ENCODE measurements at places on chromosomes 11 and 22.

DNA sequence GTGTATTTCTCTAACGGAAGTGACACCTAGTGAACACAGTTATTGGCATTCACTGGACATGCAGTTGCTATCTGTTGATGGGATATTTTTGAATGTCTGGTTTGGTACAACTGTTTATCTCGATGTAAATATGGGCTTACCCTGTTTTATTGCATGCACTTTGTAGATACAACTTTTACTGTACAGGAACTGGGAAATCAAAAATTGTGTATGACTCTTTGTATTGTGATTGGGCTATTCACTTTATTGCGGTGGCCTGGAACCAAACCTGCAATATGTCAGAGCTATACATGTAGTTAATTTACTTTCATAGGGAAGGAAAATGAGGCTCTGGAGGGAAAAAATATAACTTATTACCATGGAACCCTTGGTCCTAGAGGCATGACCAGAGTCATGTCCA lies 380.7 kb upstream of the KIRREL3 start:
- DNase-seq: no peak

GRCh38 chr11:2198621-2199365 lies 27.2 kb upstream of the TH start:
- DNase-seq: no peak

DNA sequence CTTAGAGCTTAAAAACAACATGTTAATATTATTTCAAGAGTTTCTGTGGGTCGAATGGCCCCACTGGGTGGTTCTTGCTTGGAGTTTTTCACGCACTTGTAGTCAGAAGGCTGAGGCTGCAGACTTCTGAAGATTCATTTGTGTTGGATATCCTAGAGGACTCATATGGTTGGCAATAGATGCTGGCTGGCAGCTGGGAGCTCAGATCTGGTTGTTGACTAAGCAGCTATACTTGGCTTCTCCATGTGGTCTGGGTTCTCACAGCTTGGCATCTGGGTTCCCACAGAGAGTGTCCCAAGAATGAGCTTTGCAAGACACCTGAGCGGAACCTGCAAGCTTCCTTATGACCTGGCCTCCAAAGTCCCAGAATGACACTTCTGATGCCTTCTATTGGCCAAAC lies 163.9 kb upstream of the ZC3H12C start:
- DNase-seq: no peak

GRCh38 chr11:92253421-92253820 lies 28.8 kb downstream of the FAT3 start:
- DNase-seq: no peak

- DNase-seq: no peak
Observed at GRCh38 chr11:123351375-123351774, 78.7 kb upstream of the GRAMD1B start.

DNA sequence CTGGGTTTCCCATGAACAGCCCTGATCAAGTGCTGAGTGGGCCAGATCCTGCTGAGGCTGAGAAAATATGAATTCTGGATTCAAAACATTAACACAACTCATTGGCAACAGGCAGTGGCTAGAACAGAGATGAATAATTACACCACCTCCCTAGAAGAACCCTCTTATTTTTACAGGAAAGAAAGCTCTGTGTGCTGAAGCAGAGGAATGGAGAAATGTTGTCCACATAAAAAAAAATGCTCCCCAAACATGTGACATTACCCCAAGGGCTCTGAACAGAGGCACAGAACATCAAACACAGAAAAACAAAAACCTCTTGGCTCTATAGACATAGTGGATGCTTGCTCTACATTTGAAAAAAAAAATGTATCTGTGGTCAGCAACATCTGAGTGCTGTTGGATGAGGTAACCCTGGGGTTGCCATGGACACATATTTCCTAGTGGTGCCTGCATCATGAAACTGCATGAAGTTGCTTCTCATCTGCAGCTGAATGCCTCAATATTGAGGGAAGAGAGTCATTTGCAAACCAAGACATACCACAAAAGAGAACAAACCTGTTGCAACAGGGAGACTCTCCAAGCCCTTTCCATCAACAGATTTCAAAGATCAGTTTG lies 98.8 kb downstream of the SNX19 start:
- no peak for DNase-seq

DNA sequence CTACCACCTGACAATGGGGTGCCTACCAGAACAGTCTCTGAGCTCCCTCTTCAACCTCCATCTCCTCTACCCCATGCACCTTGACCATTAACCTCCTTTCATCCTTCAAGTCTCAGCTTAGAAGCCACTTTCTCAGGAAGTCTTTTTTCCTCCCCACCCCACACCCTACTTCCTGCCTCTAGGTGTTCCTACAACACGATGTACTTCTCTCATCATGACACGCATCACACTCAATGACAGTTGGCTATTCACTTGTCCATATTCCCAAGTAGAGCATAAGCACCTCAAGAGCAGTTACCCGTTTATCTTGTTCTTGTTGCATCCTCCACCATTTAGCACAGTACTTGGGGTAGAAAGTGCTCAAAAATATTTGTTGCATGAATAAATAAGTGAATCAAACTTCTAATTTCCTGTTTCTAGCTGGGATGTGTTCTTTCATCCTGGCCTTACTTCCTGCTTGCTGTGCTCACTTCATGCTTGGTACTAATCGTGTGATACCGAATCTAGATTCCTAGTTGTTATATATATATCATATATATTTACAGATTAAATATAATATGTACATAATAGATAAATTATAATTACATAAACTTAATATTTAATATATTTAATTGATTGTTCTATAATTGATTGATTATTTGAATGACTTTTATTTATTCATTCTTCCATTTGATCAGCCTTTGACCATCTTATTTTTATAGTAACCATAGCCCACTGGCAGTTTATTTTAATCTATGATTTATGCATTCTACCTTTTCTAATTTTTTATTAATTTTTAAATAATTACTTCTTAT lies 177.5 kb upstream of the TMEM45B start:
- DNase-seq: no peak

- no peak for DNase-seq
Observed at GRCh38 chr22:42461511-42461910, 29.3 kb upstream of the NFAM1 start.

GRCh38 chr11:116885951-116886655 lies 48.7 kb upstream of the APOA1 start:
- DNase-seq: no peak

- no peak for DNase-seq
Observed at GRCh38 chr11:110430267-110431050, 711 bp downstream of the FDX1 start.

- DNase-seq: no peak
Observed at GRCh38 chr22:39731481-39731880, 160.9 kb downstream of the CACNA1I start.

- DNase-seq: peak; percentile 55
Observed at GRCh38 chr11:106463796-106464201, 386.3 kb downstream of the AASDHPPT start.

DNA sequence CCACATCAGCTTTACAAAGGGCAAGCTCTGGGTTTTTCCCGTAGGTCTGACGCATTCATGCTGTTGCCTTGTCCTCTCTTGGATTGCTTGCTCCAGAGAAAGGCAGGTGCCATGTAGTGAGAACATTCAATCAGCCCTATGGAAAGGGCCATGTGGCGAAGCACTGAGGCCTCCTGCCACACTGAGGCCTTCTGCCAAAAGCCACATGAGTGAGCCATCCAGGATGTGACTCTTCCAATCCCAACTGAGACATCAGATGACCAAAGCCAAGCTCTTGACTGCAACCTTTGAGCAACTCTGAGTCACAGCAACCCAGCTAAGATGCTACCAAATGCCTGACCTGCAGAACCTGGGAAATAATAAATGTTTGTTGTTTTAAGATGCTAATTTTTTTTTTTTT lies 9.0 kb upstream of the PANX3 start:
- DNase-seq: no peak

DNA sequence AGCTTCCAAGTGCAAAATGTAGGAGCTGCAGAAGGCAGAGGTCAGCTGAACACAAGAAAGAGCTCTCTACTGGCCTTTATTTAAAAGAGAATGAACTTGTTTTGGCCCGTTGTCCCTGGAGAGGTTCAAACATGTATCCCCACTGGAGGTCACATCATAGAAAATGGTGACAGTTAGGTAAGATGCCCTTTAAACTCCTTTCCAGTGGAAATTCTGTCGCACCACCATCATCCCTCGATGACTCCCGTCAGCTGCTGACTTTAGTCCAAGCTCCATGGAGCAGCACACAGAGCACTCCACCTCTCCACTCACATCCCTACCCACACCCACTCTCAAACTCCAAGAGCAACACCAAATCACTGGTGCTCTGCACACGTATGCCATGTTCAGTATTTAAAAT lies 15.2 kb upstream of the P4HA3 start:
- DNase-seq: no peak

DNA sequence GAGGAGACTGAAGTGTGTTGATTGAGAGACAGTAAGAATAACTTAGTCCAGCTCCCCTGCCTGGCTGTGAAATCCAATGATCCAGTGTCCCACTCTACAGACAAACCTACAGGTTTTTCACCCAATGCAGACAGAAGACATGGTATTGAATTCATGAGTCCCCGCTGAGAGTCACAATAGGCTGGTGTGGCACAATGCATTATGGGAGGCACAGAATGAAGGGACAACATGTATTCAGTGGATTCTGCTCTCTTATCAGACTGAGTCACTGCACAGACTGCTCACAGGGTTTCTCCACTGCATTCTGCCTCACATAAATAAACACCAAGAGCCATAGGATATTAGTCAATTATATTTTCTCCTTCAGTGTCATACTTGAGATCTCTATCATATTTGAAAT lies 55.2 kb upstream of the TOP3B start:
- peak; percentile 77 for DNase-seq

DNA sequence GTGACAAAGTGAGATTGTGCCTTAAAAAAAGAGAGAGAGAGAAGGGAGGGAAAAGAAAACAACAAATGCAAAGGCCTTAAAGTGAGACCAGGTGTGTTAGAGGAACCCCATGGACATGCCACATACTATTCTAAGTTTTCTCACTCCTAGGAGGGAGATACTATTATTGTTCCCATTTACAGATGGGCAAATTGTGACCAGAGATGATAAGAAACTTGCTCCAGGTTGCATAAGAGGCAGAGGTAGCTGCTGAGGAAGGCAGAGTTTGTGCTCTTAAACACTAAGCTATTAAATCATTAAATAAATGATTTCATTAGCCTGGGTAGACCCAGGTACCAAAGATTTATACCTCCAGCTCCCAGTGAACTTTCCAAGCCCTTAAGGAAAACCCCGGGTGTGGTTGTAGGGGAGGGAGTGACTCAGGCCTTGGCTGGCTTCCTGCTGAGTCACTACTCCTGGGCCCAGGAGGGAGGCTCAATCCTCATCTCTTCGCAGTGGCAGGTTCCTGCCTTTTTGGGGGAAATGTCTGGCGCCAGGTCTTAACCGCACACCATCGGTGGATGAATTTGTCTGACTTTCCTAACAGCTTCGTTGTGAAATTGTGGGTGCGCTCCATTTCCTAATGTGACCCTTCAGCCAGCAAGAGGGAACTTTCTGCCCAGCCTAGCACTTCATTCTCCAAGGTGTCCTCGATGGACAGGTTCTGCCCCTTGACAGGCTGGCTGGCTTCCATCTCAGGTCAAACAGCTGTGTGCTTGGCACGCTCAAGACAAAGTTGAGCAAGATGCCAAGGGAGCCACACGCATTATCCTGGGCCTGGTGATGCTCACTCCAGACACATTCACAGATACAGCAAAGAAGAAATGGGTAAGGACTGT lies 33.4 kb upstream of the PTPRJ start:
- peak; percentile 76 for DNase-seq

DNA sequence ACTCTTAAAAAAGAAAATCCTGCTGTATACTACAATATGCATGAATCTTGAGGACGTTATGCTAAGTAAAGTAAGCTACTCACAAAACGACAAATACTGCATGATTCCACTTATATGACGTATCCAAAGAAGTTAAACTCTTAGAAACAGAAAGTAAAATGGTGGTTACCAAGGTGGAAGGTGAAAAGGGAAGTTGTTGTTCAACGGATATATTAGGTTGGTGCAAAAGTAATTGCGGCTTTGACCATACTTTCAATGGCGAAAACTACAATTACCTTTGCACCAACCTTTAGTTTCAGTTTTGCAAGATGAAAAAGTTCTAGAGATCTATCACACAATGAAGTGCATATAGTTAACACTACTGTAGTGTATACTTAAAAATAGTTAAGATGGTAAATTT lies 101.8 kb downstream of the FAM168A start:
- no peak for DNase-seq

- no peak for DNase-seq
Observed at GRCh38 chr11:3982431-3982830, 112.2 kb upstream of the RRM1 start.

GRCh38 chr11:120401506-120401905 lies 65.3 kb downstream of the ARHGEF12 start:
- DNase-seq: no peak

- DNase-seq: no peak
Observed at GRCh38 chr11:95267601-95268213, 36.7 kb upstream of the SESN3 start.

GRCh38 chr22:18075720-18076497 lies 1.9 kb upstream of the PEX26 start:
- peak; percentile 67 for DNase-seq

DNA sequence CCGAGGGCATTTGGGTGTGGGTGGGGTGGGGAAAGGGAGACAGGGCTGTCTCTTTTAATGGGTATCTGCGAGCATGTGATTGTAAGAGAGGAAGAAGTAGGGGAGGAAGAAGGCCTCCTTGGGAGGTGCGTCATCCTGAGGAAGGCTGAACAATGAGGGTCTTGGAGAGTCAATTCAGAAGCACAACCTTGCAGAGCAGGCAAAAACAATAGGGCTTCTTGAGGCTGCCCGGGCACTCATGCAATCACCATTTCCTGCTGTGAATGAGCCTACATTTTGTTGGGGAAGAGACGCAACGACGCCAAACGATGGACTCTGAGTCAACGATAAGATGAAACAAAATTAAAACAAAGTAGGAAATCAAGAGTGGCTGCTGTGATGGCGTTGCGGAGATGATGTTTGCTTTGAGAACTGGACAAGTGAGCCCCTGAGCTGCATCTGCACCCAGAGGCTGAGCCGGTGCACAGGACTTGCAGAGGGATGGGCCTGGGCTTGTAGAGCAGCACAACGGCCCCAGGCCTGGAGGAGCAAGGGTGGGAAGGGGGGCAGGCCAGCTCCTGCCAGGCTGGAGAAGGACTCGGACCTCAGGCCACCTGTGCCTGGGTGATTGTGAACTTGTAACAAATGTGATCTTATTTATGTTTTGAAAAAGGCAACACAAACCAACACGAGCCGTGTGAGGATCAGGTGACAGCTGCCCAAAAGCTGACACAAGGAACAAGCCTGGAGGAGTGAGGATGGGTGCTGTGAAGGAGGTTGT lies 92.3 kb upstream of the B3GAT1 start:
- DNase-seq: no peak

DNA sequence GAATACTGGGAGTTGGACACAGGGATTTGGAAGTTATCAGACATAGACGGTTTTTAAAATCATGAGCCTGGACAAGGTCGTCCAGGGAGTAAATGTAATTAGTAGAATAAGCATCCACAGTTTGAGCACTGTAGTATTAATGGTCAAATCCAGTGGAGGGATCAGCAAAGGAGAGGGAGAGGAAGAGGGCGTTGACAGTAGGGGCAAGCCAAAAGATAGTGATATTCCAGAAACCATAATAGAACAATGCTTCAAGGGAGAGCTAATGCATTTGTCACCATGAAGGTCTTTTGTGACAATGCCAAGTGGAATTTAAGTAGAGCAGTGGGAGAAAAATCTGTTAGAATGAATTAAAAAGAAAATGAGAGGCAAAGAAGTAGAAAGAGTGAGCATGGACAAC lies 68.9 kb upstream of the SLC5A12 start:
- no peak for DNase-seq

- DNase-seq: peak; percentile 32
Observed at GRCh38 chr22:29690476-29690875, 29.3 kb upstream of the CABP7 start.

- no peak for DNase-seq
Observed at GRCh38 chr11:36510594-36510942, 496 bp upstream of the TRAF6 start.
